A549 treated with DMSO at 1 μM for 4 hours (cell line): ENCODE measurements at places on chromosomes 3 and 15. TPM values are rescaled to one million over a fixed set of nuclear protein-coding genes. Genes with fewer than 3 reads are reported as not detected.

Gene TM4SF1
- 1,538 to 2,747 TPM (median 1,894 TPM) in 5 replicates for total RNA-seq

Gene STARD5
- total RNA-seq = 1.6 to 2.2 TPM (median 1.9 TPM) in 5 replicates

Gene CYP1A1
- total RNA-seq = 1.3 to 3.1 TPM (median 1.8 TPM) in 5 replicates

Gene SPINK8
- total RNA-seq = not detected in 5 replicates

Gene EEF1AKMT4
- total RNA-seq = 11.0 to 13.5 TPM (median 12.2 TPM) in 5 replicates

Gene CHST2
- total RNA-seq = 0.57 to 1.1 TPM (median 0.81 TPM) in 5 replicates

Gene CDC25A
- total RNA-seq = 10.6 to 13.4 TPM (median 11.1 TPM) in 5 replicates

Gene C3orf20
- total RNA-seq = 0.03 TPM in 2 of 5 replicates, not detected in the others

Gene CHST13
- 0.25 to 1.0 TPM (median 0.67 TPM) in 5 replicates for total RNA-seq
